GM06990 (cell line): ENCODE measurements at places on chromosomes 5 and 9.

GRCh38 chr9:91429501-91429900, 5.9 kb upstream of the NFIL3 start:
- DNase-seq: no peak

DNA sequence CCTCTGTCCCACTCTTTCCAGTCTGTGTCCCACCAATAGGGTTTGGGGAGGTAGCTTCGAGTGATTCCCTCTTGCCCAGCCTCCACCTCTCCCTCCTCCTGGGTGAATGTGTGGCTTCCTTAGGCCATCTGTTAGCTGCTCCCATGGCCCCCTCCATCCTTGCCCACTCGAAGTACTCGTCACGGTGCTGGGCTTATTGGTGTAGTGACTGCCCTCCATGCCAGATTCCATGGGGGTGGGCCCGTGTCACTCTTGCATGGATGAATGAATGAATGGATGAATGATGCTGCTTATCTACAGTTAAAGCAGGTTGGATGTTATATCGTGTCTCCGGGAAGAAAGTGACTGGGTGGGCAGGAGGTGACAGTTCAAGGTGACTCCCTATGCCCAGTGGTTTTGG, 19.1 kb downstream of the HMCN2 start:
- no peak for DNase-seq

GRCh38 chr5:176529116-176529740, 8.0 kb downstream of the RNF44 start:
- peak; percentile 46 for DNase-seq

DNA sequence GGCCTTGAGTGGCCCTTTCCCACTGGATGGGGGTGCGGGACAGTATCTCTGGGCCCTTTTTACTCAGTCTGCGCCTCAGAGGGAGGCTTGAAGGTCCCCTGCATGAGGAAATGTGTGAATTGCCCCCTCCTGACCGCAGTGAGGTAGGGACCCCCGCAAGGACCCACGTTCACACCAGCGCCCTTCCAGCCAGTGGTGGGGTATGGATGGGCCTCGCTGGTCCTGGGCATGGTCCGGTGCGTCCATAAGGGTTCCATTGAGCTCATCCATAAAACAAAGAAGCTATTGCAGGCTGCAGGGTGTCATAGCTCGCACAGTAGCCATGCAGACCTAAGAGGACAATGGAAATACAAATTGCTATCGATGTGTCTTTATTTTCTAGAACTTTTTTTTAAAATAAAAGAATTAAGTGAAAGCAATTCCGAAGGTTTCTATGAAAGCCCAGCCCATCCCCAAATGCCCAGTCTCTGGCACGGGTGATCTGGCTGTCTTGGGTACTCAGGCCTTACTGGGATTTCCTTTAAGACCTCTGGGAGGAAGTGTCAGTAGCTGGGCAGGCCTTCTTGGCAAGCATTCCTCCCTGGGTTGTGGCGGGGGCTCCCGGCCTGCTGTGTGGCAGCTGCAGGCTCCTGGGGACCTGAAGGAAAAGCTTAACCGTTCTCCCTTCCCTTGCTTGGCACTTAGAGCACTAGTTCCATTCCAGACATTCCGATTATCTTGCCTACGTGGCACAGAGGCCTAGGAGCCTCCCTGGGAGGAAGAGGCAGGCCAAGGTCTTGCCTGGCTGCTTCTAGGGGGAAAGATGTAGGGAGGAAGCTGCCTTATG, 1.5 kb upstream of the SEMA5A start:
- DNase-seq: no peak

- no peak for DNase-seq
Observed at GRCh38 chr5:2163940-2164490, 281.3 kb upstream of the IRX4 start.

DNA sequence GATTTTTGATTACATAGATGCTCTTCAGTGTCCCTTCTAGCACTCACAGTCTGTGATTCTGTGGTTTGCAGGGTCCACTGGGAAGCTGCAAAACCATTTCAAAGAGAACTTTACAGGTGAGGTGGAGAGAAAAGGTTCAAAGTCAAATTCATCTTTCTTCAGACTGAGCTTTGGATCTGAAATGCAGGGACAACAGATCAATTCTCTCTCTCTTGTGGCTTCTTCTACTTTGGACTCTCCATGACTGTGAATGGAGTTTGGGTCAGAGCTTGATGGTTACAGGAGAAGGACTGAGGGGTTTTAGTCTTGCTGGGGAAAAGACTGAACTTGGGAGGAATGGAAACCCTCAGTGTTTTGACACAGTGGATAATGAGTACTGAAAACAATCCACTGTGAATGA, 91.8 kb downstream of the PTTG1 start:
- DNase-seq: no peak

- DNase-seq: no peak
Observed at GRCh38 chr5:141780952-141781781, 97.0 kb downstream of the PCDH1 start.

GRCh38 chr9:137793196-137793841, 84.3 kb upstream of the CACNA1B start:
- no peak for DNase-seq

GRCh38 chr5:538801-539468, 14.7 kb upstream of the SLC9A3 start:
- no peak for DNase-seq

GRCh38 chr9:112443200-112443599, 43.4 kb upstream of the KIAA1958 start:
- no peak for DNase-seq

DNA sequence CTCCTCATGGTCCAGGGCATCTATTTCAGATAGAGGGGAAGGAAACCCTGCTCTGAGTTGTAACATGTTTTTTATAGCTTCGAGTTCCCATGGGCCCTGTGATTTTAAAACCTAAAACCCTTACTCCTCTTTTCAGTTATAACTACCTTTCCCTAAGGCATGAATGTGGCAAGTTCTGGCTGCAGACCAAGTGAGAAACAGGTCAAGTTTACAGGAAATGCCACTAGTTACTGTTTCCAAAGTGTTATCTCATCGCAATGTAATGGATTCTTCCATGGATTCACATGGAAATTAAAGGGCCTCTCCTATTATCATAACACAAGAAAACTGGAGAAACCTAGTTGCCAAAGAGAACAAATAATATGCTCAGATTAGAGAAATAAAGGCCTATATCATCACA, 574.5 kb upstream of the GRAMD2B start:
- DNase-seq: no peak

- DNase-seq: no peak
Observed at GRCh38 chr5:156621719-156622118, 228.4 kb upstream of the PPP1R2B start.

GRCh38 chr9:129750013-129750638, 2.7 kb downstream of the PTGES start:
- no peak for DNase-seq

DNA sequence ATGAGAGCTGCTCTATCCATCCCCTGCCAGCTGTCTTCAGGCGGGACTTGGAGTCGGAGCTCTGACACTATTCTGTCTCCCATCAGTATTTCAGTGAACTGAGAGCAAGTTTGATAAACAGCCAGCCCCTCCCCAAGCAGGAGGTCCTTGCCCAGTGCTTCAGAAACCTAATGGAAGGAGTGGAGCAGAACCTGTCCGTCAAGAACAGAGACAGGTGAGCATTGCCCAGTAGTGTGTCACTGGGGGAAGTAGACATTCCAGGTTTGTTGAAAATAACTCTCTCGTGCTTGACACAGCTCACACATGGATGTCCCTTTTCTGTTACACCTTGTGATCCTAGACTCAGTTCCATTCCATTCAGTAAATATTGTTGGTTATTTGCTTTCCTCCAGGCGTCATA, 13.2 kb upstream of the TLX3 start:
- no peak for DNase-seq

GRCh38 chr5:75992753-75993152, 90.4 kb upstream of the SV2C start:
- no peak for DNase-seq

DNA sequence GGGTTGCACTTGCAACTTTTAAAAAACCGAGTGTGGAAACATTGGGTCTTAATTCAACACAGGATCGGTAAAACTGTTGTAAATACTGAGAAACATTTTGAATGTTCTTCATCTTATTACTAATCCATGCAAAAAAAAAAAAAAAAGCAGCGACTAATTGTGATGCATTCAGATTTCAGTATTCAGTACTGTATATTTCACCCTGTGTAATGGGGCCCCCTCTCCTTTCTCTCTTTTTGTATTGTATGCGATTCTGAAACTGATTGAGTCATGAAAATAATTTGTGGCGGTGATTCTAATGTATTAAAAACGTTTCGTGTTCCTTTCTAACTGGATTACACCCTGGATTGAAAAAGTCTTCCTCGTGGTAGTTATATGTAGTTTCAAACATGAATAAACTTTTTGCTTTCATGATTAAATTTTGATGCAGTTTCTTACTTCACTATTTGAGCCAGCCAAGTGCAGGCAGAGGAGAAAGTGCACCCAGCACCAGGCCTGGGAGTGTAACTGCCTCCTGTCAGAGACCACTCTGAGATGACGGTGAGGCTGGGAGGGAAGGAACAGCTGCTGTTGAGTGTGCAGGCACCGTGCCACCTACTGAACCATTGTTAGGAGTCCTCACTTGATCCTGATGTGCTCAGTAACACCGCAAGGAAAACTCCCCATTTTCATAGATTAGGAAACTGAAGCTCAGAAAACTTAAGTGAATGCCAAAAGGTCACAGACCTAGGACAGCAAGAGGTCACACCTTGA, 220.0 kb downstream of the PBX3 start:
- DNase-seq: no peak
